ENCODE measurements at places on chromosomes 7 and 10.

DNA sequence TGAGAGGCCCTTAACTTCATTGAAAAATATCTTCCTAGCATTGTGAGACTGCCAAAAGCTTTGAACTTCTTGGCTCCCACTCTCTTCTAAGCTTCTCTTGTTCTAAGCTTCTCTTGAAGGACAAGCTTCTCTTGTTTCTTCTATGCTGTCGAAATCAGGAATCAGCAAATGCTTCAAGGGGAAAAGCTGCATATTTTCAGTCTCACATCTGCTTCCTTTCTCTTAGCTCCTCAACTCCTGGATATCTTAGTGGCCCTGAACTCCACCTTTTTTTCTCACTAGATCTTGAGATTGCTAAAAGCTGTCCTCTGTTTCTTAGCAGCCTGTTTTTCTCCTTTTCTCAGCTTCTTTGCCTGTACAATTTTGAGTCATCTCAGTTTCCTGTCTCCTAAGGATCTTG is 73.0 kb downstream of the NEUROD6 start:
- no peak for DNase-seq

- no peak for DNase-seq
These were observed 27.7 kb downstream of the PPP2R2D start for GRCh38 chr10:131928248-131929095.

GRCh38 chr7:778968-779451 is 51.9 kb upstream of the PRKAR1B start:
- no peak for DNase-seq

DNA sequence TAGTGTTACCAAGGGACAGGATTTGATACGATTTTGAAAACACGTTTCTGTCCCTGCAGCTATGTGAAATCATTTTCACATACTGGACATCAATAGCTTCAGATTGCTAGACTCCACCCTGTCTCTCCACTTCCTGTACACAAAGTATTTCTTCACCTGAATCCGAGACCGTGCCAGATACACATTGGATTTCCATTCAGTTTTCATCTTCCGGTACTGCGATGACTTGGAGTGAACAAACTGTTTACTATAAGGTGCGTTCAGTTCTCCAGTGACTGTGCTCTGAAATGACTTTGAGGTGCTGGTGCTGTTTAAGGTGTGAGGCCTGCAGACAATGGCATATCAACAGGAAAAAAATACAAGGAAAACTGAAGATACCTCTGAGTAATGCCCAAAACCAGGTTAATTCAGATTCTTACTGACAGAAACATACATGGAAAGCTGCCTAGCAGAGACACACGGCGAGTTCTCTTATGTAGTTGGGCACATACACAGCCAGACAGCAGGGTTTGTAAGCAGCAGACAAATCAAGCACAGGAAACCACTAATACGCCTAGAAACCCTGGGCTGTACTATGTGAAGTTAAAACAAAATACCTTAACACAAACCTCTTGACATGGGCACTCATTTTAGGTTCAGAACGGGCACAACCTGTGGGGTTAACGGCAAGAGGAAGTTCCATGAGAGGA is 119.2 kb downstream of the GALNT11 start:
- no peak for DNase-seq
